ENCODE measurements at places on chromosomes 6 and 20.
A peak's percentile ranks its signal among the peaks of the same experiment; 100 is the strongest.

DNA sequence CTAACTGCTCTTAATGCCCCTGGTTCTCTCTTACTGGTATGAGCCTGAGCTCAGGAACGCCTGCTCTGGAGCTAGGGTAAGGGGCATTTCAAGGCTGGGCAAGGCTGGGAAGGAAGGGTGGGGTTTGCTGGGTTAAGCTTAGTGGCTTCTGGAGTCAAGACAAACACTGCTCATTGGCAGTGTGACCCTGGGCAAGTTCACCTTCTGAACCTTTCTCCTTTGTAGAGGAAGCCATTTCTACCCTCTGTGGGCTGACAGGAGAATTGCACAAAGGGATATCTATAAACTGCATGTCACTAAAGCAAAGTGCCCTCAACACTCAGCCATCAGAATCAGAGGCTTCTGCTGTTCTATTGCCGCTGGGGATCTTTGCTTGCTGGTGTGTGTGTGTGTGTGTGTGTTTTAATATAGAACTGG, 20.3 kb upstream of the LRRN4 start:
- no peak for DNase-seq

DNA sequence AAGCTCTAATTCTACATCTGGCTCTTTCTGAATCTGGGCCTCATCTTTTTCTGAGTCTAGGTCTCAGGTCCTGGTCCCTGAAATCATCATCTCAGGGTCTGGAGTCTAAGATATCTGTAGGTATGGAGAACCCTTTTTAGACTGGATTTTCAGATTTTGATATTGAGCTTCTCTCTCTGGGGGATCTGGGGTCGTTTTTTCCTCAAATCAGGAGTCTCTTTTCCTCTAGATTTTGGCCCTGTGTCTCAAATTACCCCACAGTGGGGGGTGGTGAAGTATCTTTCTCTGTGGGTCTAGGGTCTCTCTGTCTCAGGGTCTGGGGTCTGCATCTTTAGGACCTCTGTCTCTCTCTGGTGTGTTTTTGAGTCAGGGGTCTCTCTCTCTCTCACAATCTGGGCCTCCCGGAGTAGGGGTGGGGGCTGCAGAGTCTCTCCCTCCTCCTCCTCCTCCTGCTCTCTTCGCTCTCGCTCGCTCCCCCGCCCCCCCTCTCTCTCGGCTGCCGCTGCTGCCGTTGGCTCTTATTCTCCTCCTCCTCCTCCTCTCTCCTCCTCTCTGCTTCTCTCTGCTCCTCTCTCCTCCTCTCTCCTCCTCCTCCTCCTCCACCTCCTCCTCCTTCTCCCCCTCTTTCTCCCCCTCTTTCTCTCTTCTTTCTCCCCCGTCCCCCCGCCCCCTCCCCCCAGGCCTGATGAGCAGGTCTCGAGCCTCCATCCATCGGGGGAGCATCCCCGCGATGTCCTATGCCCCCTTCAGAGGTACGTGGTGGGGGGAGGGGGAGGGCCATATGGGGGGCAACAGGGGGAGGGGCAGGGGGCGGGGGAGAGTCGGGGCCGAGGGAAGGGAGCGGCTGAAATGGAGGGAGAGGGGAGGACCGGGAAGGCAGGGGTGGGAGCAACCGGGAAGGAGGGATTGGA, at the start of gene SYNGAP1:
Gene SYNGAP1 (plus strand): TSS at position 486 of the 911 bp plus-strand sequence. CDS start 200 bp downstream, at position 686.
- DNase-seq = no peak

DNA sequence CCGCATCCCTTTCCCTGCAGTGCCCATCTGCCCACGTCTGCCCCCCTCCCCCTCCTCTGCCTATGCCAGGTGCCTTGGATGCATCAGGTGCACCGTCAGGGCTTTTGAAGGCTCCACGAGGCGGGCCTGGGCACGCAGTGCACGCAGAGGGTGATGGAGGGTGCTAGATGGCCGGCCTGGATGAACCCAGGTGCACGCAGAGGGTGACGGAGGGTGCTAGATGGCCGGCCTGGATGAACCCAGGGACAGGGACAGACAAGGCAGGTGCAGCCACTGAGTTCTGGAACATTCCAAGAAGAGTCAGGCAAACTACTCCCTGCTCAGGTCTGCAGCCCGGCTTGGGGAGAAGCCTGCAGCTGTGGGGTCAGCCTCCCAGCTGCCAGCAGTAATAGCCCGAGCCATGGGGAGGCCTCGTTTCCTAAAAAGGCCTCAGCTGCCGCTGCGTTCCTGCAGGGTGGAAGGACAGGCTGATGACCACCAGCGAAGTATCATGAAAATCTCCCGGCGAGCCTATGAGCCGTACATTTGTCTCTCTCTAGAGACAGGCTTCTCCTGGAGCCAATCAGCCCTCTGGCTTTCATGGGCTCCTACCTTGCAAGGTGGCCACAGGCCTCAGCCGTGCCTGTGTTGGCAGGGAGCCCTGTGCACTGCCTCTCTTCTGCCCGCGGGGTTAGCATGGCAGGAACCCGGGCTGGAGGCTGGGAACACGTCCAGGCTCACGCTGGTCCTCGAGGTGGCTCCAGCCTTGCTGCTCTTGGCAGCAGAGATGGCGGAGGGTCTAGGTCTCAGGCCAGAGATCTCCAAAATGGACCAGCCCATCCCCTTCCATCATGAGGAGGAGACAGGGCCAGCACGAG, 29.6 kb downstream of the NTSR1 start:
- DNase-seq = no peak

DNA sequence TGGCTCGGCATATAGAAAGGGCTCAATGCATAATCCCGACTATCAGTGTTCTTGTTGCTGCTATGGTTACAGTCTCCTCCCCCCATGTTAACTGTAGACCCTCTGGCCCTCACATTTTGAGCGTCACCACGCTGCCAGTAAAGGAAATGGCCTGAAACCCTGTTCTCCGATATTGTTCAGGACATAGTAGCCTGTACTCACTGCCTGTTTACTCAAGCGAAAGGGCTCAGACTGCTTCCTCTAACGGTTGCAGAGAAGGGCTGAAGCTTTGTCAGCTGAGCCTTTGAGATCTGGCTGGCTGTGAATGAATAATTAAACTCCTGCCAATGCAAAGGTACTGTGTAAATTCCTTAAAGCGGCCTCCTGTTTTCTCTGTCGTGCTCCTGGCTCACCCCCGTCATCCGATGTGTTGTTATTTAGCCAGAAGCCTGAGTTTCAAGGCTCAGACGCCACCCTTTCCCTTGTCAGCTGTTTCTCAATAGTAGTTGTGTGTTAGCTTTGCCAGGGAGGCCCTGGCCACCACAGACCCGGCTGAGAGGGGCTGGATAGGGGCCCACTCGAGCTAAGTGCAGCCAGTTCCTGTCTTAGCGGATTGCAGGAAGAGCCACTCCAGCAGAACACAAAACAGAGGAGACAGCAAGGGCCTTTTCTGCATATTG, 31.2 kb upstream of the RALGAPA2 start:
- no peak for DNase-seq

GRCh38 chr6:17057322-17057721, 44.5 kb upstream of the STMND1 start:
- peak; percentile 80 for DNase-seq

GRCh38 chr6:45781890-45782289, 233.8 kb downstream of the CLIC5 start:
- no peak for DNase-seq

DNA sequence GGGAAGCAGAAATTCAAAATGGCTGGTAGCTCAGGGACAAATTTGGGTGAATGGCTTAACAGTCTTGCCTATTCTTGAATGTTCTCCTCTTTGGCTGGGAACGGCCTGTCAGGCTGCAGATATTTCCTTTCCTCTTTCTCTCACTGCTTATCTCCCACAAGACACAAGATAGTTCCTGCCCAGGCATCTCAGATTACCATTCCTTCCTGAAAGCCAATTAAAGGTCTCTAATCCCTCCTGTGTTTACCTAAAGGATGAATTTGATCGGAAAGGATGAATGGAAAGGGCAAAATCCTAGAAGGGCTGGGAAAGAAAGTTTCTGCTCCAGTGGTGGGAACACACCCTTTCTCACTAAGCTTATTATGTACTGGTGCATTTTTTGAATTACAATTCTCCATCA, 95.9 kb upstream of the JAG1 start:
- no peak for DNase-seq
